ENCODE measurements at places on chromosomes 12 and 14.

DNA sequence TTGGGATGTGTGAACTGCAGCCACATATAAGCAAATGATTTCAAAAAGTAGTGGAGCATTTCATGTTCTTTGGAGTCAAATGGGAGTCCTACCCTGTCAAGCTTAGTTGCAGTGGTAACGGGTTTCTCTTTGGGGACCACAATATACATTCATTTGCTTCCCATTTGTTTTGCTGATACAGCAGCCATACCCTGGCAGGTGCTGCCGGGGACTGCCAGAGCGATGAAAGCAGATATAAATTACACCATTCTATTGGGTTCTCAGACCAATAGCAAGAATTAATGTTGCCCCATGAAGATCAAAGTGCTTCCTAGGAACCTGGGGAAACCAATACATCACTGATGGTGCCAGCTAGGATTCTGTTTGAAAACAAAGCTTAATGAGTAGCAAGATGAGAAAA is 1621.5 kb upstream of the FLRT2 start:
- DNase-seq, result no peak

DNA sequence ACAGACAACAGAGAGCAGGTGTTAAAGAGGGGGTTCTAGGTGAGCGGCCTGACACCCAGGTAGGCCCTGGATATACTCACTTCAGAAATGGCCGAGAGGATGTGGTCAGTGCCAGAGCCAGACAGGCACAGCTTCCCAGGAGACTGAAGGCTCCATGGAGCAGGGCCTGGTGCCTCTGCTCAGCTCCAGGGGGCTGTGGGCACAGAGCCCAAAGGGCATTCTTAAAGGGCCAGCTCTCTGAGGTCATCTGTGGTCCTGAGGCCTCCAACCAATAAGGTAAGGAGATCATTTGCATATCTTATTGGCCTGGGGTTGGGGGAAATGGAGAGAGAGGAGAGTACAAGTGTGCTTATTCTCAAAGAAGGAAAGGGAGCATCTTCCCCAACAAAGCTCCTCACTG is 9.7 kb upstream of the PCK2 start:
- DNase-seq, result no peak

- DNase-seq, result no peak
Measured at GRCh38 chr12:115920395-115921183, 356.9 kb downstream of the MED13L start.

GRCh38 chr12:58576081-58576480 is 344.2 kb downstream of the LRIG3 start:
- DNase-seq, result no peak

- DNase-seq, result no peak
Measured at GRCh38 chr12:114904254-114905003, 220.5 kb upstream of the TBX3 start.

- DNase-seq, result peak; percentile 78
Measured at GRCh38 chr14:36509069-36509917, 10.7 kb downstream of the NKX2-1 start.

GRCh38 chr14:71773898-71774481 is 158.2 kb upstream of the RGS6 start:
- DNase-seq, result no peak

DNA sequence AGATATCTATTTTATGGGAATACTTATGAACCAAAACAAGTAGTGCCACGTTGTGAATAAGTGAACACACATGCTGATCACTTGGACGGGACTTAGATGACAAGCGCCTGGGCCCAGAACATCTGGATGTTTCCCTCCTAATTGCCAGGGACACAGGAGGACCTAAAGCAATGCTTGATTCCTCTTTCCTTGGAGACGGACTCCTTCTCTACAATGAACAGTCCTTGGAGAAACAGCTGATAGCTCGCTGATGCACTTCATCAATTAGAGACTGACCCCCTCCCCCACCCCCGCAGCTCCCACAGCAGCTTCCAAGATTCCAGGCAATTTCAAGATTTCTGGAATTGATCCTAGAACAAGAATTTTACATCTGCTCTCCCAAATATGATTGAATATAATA is 86.4 kb downstream of the ST8SIA1 start:
- DNase-seq, result no peak

DNA sequence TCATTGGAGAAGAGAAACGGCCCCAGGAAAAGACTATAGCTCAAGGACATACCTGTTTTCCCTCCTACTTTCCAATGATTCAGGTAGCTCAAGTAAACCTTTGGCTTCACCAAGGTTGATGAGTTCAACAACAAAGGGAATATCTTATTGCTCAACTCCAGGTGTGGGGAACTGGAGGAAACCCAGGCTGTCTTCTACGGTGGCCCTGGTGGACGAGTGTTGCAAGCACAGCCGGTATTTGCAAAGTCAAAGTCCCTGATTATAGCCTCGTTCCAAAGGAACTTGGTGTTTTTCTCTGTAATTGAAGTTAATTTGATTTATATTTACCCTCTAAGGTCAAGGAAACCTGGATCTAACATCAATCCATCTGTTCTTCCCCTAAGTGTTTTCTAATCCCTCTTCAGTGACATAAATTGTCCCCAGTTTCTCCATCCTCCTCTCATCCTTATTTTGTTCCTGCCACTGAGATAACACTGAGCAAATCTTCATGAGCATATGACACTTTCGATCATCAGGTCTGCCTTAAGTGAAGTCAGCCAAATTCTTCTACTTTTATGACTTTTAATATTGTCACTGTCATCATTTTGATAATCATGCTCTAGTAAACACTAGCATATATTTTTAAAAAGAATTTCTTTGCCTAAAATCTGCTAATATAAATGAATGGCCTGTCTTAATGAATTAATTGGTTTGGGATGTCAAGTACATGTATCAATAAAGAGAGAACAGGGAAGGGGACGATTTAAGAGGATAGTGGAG is 174.6 kb upstream of the TBX3 start:
- no peak for DNase-seq

GRCh38 chr12:32248441-32249140 is 141.9 kb downstream of the BICD1 start:
- DNase-seq, result peak; percentile 80

DNA sequence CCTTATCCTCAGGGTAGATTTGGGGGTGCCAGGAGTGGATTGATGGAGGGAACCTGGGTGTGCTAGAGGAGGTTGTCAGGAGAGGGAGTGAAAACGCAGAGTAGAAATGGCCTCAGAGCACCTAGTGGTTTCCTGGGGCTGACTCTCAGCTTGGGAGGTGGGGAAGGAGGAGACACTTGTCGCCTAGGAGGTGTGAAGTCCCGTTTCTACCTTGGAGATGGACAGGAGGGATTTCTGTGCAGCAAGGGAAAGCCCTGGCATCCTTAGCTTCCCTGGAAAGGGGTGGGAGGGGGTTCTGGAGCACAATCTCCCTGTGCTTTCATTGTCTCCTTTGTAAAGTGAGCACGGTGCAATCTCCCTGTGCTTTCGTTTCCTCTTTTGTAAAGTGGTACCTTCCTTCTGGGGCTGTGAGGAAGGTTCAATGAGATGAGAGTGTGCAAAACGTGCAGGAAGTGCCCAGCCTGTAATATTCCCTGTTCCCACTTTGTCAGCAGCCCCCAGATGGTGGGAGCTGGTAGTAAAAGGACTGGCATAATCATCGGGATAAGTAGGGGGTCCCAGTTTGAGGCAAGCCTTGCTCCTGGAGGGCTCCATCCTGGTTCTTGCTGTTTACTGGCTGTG is 1.6 kb downstream of the OAS3 start:
- no peak for DNase-seq

- no peak for DNase-seq
Measured at GRCh38 chr12:48118284-48118871, 786 bp upstream of the PFKM start.

- DNase-seq, result no peak
Measured at GRCh38 chr12:26233631-26234030, 38.3 kb downstream of the SSPN start.

GRCh38 chr12:16299403-16299802 is 21.9 kb upstream of the SLC15A5 start:
- no peak for DNase-seq

DNA sequence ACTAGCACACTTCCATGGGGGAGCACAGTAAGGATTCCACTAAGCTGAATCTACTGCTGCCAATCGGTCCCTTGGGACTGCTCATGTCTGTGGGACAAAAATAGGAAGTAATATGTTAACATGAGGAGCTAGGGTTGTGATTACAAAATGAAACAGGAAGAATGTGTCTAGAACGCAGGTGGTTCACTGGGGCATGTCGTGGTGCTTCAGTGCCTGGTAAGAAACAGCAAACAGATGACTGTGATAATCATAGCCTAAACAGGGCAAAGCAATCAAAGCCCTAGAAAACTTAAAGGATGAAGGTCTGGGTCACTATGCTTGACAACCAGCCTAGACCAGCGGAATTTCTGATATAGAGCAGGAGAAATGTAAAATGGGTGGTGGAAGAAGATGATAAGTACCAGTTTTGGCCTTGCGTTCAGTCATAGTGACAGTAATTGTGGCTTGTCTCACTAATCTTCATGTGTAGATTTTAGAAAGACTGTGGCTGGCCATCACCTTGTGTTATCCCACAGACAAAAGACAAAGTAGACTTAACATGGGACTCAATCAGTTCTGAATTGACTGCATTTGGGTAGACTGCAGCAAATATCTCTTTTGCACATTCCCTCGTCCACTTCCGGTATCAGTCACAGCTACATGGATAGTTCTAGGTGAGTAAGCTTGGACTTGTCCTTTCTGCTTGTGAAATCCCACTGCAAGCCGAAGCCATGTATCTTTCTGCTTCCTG is 51.4 kb downstream of the WASHC3 start:
- DNase-seq, result no peak

- no peak for DNase-seq
Measured at GRCh38 chr12:41558671-41559070, 370.6 kb downstream of the PDZRN4 start.

- no peak for DNase-seq
Measured at GRCh38 chr14:79037106-79037505, 866.9 kb downstream of the NRXN3 start.

GRCh38 chr12:108727161-108727560 is 4.2 kb downstream of the CORO1C start:
- DNase-seq, result no peak

GRCh38 chr12:112870267-112870980 is 36.3 kb upstream of the OAS1 start:
- no peak for DNase-seq

- no peak for DNase-seq
Measured at GRCh38 chr12:108145011-108145410, 15.9 kb downstream of the WSCD2 start.

- peak; percentile 72 for DNase-seq
Measured at GRCh38 chr14:73491256-73492042, 716 bp downstream of the RIOX1 start.

DNA sequence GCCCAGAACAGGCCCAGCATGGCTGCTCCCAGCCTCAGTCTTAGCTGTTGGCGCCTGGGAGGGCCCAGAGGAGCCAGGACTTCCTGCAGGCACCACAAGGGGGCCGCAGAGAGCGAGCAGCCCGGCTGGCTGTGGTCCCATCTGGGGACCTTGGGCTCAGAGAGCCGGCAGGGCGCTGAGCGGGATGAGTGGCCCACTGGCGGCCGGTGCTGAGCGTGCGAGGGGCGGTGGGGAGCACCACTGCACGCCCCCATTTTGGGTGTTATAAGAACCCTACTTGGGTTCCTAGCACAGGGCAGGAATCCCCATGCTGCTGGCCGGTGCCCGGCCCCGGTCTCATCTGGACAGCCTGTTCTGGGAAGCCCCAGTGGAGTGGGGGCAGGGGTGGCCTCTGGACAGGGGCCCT is 25.9 kb upstream of the CRIP2 start:
- DNase-seq, result peak; percentile 77

DNA sequence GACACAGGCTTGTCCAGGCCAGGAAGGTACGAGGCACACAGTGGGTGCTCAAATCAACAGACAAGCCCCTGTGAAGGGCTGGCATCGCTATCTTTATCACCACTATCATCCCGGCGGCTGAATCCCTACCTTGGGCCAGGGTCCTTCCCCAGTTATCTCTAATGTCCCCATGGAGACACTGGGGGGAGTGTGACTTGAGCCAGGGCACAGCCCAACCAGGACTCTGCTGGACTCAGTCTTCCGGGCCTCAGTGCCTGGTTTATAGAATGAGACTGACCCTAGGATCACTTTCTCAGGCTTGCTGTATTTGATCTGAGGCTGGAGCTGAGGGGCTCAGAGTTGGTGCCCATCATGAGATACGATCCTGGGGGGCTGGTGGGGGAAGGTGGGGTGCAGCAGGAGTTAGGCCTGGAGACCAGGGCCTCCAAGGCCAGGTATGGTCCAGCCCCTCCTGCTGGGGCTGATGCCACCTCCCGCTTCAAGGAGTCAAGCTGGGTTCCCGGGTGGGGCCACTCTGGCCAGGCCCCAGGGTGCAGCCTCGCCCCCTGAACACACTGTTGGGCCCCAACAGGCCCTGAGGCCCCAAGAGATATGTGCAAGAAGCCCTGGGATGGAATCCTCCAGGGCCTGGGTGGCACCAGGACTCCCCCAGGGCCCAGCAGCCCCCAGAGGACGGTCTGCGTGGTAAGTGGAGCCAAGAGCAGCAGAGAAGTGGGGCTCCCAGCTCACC is 11.8 kb downstream of the BEGAIN start:
- no peak for DNase-seq

- DNase-seq, result no peak
Measured at GRCh38 chr14:105146181-105146975, 22.2 kb downstream of the JAG2 start.

GRCh38 chr12:108750526-108750925 is 19.2 kb upstream of the CORO1C start:
- no peak for DNase-seq

- DNase-seq, result no peak
Measured at GRCh38 chr12:108568338-108569154, 6.2 kb downstream of the ISCU start.

DNA sequence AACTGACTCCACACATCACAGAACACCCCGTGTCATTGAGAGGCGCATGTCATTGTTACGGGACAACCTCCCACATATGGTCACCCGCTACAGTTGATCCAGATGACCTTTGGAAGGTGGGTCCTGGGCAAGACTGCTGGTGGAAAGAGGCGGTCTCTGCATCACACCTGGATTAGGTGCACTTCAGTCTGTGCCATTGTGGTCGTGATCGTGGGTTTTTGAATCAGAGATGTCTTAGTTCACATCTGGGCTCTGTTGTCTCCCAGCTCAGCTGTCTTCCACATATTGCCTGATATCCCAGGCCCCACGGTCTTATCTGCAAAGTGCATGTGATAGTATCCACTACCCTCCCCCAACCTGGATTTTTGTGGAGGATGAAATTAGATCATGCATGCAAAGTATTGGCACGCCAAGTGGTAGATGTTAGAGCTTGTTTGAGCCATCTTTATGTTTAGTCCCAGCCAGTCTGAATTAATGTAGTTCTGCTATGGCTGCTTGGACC is 208.7 kb upstream of the FOXN3 start:
- no peak for DNase-seq

DNA sequence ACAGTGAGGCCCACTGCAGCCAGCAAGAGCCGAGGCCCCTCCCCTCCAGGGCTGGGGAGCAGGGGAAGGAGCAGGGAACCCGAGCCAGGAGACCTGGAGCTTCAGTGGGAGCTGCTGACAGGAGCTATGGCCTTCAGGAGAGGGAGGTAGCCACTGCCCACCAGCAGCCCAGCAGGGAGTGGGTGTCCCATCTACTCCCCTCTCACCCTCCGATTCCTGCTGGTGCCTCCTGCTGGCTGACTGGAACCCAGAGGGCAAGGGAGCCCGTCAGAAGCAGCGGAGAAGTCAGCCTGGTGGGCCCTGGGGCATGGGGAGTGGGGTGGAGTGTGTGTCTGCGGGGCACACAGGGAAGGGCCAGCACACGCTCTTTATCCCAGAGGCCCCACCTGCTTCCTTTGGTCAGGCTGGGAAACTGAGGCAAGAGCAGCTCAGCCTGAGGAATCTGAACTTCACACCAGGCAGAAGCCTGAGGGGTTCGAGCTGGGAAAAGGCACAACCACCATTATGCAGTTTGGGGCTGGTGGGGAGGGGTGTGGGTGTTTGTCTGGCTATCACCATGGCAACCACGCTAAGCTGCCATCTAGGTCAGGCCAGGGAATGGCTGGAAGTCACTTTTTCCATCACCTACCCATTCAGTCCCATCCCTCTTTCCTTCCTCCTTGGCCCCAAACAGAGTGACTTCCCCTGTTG is 36.8 kb upstream of the PLEKHG6 start:
- no peak for DNase-seq
